ENCODE measurements at places on chromosomes 3 and 15. TPM values are rescaled to one million over a fixed set of nuclear protein-coding genes. Genes with fewer than 3 reads are reported as not detected.

Gene LOXL1
- total RNA-seq, result 0.28 TPM

Gene ZPLD1
- not detected for total RNA-seq

Gene DUSP7
- total RNA-seq, result 13.1 TPM

Gene TIMP4
- 10.9 TPM for total RNA-seq

Gene FBXW12
- not detected for total RNA-seq

Gene PLCH1
- total RNA-seq, result 1.1 TPM

Gene TMEM87A
- total RNA-seq, result 36.2 TPM

Gene NOX5
- 0.31 TPM for total RNA-seq

Gene RTP1
- total RNA-seq, result not detected

Gene TM4SF4
- total RNA-seq, result 30.7 TPM

Gene BTLA
- total RNA-seq, result not detected

Gene SHC4
- 0.86 TPM for total RNA-seq

Gene GHRL
- not detected for total RNA-seq

Gene RLBP1
- total RNA-seq, result not detected

Gene PSTPIP1
- total RNA-seq, result not detected

Gene IP6K1
- total RNA-seq, result 22.8 TPM

Gene ZNF385D
- not detected for total RNA-seq

Gene CHL1
- total RNA-seq, result not detected

Gene POTEB
- total RNA-seq, result not detected

Gene GNAT1
- total RNA-seq, result not detected

Gene GOLGA8H
- total RNA-seq, result 2.4 TPM

Gene ADCY5
- 0.38 TPM for total RNA-seq

Gene OXSR1
- 33.2 TPM for total RNA-seq

Gene GOLGA6D
- total RNA-seq, result not detected

Gene GOLGA6A
- total RNA-seq, result 0.09 TPM

Gene CHRFAM7A
- 3.8 TPM for total RNA-seq

Gene TOPBP1
- 26.5 TPM for total RNA-seq

Gene USP8
- total RNA-seq, result 38.4 TPM

Gene TMEM212
- not detected for total RNA-seq

Gene ALDH1A3
- total RNA-seq, result 31.2 TPM

Gene ILDR1
- not detected for total RNA-seq

Gene DLEC1
- 0.06 TPM for total RNA-seq

Gene P2RY12
- not detected for total RNA-seq

Gene NR2E3
- 0.38 TPM for total RNA-seq

Gene EFHB
- 0.41 TPM for total RNA-seq

Gene SEMA7A
- 2.4 TPM for total RNA-seq

Gene IL12A
- 1.2 TPM for total RNA-seq

Gene SNX22
- total RNA-seq, result 0.96 TPM

Gene GOLGA8G
- total RNA-seq, result not detected

Gene PROS1
- total RNA-seq, result 7.6 TPM

Gene SCN11A
- total RNA-seq, result not detected

Gene SLCO2A1
- total RNA-seq, result 0.07 TPM

Gene ATP10A
- total RNA-seq, result 7.0 TPM

Gene CASR
- total RNA-seq, result not detected

Gene WDR72
- total RNA-seq, result 5.5 TPM

Gene DNAJA4
- total RNA-seq, result not detected

Gene NOP10
- total RNA-seq, result 552 TPM

Gene ALDH1A2
- total RNA-seq, result 0.19 TPM

Gene LRRIQ4
- total RNA-seq, result not detected

Gene DAZL
- not detected for total RNA-seq

Gene P2RY14
- not detected for total RNA-seq

Gene CPEB1
- 4.0 TPM for total RNA-seq

Measured in A549 treated with CpdA at 1 μM for 4 hours (cell line).